ENCODE measurements at places on chromosomes 6 and 20. TPM values are rescaled to one million over a fixed set of nuclear protein-coding genes. Genes with fewer than 3 reads are reported as not detected.

- no peak for DNase-seq
These were observed 118.8 kb upstream of the ZNF217 start for GRCh38 chr20:53712212-53712977.

The SNAP25 gene
- 8.6 TPM for total RNA-seq

GRCh38 chr20:1555952-1556351, 1.6 kb downstream of the SIRPD start:
- DNase-seq = no peak

The PNISR gene
- total RNA-seq = 268 TPM

The HLA-DRA gene
- total RNA-seq = 93.9 TPM

- DNase-seq = no peak
These were observed 46.2 kb downstream of the SLC22A23 start for GRCh38 chr6:3410385-3411360.

DNA sequence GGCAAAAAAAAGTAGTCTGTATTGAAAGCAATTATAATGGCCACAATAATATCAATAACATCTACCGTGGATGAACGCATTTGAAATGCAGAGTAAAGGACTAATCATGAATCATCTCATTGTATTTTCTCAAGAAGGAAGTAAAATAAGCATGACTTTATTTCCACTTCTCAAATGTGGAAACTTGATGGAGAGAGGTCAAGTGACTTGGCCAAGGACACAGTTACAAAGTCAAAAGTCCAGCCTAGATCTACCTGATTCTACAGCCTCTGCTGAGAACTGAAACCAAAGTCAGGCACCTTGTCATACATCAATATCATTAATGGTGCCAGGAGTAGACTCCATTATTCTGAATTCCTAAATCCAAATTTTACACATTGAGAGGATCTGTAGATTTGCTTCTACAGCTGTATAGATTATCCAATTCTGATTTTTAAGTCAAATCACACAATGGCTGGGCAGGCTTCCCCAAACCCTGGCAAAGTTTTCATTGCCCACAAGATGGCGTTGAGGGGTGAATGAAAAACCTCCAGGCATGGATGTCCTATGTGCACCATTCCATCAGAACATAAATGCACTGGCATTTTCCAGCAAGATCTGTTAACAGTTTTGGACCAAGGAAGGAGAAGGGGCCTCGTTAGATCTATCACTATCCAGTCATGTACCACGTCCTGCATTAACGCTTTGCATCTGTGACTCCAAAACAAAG, 423.1 kb downstream of the MAFB start:
- DNase-seq = no peak

- DNase-seq = no peak
These were observed 279.2 kb upstream of the FERMT1 start for GRCh38 chr20:6401893-6402557.

The DEFB124 gene
- total RNA-seq = not detected

The TBX18 gene
- total RNA-seq = 68.1 TPM

DNA sequence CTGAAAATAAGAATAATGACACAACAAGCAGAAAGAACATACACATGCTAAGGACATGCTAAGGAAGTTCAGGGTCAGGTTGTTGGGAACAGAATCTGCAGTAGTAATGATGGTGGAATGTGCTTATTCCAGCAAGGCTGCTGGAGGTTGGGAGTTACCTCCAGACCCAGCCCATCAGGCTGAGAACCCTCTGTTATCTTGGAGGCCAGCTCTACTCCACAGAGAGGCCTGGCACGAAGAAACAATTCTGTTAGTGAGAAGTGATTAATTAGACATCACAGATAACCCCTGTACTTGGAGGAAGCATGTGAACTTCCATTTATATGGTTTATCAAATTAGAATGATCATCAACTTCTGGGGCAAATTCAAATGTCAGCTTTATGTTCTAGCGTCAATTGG, 22.1 kb upstream of the ARHGAP18 start:
- no peak for DNase-seq
